ENCODE measurements at places on chromosomes 2 and 18.
A peak's percentile ranks its signal among the peaks of the same experiment; 100 is the strongest.

GRCh38 chr2:75022516-75022915 lies 64.1 kb downstream of the POLE4 start:
- no peak for DNase-seq

- DNase-seq, result no peak
Observed at GRCh38 chr2:39228413-39229209, 15.2 kb downstream of the CDKL4 start.

DNA sequence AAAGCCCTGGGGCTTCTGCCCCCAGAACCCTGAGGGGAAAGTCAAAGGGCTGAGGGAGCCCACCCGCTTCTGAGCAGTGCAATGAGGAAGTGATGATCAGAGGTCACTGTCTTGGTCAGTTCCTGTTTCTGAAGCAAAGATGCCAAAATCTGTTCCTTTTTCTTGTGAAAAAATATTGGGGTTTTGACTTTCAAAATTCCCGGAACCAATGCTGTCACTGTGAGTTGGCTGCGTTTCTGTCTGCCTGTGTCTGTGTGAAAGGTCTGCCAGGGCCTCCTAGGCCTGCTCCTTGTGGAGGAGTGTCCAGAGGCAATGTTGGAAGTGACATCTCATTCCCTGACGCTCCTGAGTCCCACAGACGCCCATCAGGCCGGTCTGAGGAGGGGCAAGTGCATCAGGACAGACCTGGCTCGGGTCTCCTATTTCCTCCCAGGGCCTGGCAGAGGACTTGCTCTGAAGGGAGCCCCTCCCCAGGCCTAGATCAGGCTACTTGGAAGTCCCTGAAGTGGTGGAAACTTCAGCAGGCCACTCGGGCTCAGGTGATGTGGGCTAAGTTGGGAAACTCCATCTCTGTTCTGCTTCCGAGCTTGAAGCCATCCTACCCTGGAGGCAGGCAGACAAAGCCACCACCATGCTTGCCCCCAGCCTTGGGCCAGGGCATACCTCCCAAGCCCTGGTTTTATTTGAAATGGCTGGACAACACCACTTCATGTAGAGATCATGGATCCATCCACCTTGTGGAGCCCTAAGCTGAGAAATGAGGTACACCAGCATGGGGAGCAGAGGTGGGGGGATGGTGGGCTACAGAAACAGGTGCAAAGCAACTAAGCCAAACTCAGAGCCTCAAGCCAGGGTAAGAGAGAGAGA lies 51.0 kb downstream of the PKDCC start:
- DNase-seq, result no peak

DNA sequence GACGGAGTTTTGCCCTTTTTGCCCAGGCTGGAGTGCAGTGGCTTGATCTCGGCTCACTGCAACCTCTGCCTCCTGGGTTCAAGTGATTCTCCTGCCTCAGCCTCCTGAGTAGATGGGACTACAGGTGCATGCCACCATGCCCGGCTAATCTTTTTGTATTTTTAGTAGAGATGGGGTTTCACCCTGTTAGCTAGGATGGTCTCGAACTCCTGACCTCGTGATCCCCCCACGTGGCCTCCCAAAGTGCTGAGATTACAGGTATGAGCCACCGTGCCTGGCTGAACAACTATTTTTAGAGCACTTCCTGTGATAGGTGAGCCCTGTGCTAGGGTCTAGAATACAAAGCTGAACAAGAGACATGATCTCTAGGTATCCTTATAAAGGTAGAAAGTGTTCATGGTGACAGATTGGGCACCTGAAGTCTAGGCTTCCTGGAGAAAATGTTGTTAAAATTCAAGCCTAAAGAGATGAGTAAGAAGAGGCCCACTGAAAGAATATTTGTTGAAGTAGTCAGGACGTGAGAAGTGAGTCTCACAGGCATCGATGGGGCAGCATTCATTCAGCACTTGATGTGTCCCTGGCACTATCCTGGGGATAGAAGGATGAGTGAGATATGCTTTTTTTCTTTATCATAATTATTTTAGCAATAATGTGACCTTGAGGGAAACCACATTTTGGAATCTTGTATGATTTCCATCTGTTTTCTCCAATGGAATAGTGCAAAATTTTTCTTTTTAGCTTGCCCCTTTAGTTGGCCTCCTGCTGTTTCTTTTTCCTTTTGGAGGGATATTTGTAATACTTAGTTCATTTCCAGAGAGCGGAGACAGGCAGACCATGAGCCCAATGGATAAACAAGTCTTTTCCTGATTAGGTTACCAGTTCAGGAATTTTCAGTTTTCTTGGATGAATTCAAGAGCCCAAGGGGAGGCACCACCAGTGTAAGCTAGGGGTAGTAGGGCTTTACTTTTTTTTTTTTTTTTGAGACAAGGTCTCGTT lies 5.1 kb downstream of the ZNF236 start:
- DNase-seq, result no peak

DNA sequence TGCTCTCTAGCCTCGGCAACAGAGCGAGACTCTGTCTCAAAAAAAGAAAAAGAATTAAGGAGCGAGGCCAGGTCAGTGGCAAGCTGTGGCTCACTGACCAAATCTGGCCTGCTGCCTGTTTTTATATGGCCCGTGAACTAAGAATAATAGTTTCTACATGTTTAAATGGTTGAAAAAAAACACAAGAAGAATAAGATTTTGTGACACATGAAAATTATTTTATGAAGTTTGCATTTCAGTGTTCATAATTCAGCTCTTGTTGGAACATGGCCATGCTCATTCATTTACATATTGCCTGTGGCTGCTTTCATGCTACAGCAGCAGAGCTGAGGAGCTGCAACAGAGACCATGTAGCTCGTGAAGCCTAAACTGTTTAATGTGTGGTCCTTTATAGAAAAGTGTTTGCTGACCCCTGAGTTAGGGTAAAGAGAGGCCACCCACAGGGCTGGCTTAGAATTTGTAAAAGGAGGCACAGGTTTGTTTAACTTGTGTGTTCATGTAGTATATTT lies 59.5 kb downstream of the MFSD6 start:
- no peak for DNase-seq

DNA sequence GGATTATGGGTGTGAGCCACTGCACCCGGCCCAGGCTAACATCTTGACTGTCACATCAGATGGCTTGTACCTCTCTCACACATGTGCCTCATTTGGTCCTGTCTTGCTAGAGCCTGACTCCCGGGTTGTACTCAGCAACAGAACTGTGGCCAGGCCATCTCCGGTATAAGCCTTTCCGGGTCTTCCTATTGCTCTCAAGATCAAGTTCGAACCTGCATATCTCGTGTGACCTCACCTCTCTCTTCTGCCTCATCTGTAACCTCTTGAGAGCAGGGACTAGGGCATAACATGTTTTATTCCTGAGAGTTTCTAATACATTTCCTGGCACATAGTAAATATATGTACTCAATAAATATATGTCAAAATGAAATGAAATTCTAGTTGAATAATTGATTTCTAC lies 114.0 kb downstream of the ACAA2 start:
- DNase-seq, result no peak

DNA sequence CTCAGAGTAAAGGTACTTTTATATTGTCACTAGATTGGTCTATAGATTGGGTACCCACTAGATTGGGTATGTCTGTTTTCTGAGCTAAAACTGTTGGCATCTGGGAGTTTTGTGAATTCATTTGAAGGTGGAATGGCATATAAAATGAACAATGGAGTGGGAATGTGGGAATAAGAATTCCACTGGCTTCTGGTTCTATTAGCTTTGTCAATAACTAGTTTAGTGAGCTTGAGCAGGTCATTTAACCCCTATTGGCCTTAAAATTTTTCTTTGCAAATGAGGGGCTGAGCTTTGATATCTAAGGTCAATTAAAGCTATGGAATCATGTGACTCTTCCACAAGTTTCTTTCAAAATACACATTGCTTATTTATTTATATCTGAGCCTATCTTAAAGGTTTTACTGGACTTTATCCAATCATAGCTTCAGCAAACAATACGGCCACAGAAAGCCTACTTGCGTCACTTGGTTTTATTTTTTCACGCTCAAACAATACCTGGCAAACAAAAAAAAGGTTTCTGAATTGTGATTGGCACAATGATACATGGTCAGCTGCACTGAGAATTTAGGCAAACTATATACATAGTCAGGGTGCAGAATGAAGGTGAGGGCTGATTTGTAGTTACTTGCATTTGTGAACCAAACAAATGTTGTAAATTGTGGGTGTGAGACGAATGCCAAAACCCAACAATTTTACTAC lies 28.8 kb upstream of the ITPRID2 start:
- DNase-seq, result no peak

- DNase-seq, result no peak
Observed at GRCh38 chr2:86073225-86073624, 32.5 kb downstream of the POLR1A start.

DNA sequence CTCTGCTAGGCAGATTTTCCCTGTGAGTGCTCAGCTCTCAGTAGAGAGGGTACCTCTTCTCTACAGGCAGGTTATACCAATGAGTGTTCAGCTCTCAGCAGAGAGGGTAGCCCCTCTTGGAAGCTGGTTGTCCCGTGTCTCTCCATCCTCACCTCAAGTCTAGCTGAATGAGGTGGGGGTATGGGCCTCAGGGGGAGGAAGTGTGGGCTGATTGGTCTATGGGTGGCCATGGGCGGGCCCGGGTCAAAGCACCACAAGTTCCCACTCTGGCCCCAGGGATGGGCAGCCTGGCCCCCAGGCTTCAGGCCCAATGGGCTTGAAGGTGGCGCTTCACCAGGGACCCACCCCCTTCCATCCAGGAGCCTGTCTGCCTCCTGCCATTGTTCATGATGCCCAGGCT lies 17.0 kb upstream of the MBD2 start:
- no peak for DNase-seq

DNA sequence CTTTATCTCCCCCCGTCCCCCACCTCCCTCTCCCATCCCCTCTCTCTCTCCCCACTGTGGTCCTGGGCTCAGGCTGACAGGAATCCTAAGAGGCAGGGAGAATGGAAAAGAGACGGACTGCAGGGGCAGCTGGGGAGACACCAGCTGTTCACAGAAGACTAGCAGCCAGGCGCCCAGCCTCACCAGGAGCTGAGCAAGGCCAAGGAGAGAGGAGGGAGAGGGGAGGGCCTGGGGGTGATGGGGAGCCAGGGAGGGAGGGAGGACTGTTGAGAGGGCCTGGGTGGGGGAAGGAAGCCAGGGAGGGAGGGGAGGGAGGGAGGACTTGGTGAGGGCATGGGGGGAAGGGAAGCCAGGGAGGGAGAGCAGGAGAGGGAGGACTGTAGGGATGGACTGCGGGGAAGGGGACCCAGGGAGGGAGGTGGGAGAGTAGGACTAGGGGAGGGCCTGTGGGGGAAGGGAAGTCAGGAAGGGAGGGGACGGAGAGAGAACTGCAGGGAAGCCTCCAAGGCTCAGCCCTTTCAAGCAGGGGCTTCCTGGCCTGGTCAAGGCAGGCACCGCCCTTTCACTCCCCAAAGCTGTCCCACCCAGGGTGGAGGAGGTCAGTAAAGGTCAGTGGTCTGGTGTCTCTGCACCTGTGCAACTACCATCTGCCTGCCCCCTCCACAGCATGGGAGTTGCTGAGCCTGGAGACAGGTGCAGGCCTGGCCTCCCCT lies 517.7 kb upstream of the MYT1L start:
- no peak for DNase-seq

GRCh38 chr2:788227-789032 lies 111.2 kb upstream of the TMEM18 start:
- DNase-seq, result no peak

DNA sequence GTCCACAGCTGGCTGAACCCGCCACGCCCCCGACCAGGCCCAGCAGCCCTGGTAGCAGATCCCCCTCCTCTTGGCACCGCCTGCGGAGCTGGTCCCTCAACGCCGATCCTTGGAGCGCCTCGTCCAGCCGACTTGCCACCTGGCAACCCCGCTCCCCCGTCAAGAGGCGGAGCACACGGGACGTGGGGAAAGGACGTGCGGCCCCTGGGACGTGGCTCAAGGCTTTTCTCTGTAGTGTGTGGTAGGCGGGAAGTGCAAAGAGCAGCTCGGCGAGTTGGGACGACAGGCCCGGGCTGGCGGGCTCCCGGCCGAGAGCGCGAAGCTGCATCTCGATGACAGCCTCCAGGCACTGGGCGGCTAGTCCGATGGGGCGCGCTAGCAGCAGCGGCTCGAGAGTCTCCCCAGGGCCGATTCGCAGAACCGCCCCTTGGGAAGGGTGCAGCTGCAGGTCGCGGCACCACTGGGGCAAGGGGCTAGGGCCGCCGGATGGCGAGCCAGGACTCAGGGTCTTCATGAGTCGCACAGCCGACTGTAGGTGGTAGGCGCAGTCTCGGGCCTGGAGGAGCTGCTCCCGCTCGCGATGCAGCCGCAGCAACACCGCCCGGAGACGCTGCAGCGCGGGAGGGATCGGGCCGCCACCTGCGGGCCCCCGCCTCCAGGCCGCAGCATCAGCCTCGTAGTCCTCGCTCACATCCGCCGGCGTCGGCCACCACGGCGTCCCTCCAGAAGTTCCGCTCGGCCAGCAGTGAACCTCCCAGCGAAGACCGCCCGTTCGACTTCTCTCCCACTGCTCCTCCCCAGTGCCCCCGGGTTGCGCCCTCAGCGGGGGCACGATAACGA lies 617 bp downstream of the CCDC142 start:
- peak; percentile 38 for DNase-seq

GRCh38 chr2:121774235-121774634 lies 18.8 kb downstream of the TSN start:
- no peak for DNase-seq

DNA sequence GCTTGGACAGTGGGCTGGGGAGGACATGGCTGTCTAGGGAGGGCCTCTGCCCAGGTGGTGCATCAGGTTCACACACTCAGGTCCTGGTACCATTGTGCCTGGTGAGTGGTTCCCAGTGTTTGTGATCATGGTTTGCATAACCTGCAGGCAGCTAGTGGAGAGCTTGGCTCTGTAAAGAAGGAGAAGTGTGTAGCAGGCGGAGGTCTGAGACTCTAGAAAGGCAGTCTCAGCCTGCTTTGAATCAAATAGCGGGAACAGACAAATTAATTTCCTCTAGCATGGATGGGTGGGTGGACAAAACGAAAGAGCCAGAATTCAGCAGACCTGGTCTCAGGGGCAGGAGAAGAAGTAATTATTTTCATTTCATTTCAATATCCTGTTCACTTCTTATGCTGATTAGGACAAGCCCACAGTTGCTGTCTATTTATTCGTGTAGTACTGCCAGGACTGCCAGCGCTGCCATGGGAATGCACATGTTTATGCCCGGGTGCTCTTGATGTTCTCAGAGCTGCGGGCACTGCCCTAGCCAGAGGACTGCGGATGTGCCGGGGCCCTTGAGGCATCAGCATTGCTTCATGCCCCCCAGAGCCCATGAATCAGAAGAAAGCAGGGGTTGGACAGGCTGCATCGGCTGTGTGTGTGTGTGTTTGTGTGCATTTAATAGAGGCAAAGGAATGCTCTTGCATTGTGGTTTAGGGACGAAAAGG lies 45.4 kb upstream of the DLX2 start:
- no peak for DNase-seq

DNA sequence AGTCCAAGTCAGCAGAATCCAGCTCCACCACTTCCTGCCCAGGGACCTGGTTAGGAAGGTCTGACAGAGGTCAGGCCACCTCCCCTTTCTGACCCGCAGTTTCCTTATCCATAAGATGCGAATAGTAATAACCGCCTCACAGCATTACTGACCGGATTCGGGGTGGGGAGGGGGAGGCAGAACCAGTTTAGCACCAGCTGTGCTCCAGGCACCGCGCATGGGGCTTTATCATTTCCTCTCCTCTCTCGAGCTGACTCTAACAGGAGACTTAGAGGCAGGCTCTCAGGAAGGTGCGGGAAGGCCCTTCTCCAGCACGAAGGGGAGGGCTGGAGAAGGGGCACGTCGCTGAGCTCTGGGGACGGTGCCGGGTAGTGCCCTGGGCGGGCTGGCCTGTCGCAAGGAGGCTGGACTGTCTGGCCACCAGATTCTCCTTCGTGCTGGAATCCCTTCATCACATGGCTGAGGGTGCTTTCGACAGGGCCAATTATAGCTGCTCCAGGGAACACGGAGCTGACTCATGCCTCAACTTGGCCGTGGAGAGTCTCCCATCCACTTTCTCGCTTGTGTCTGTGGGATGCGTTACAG lies 5.7 kb downstream of the EHD3 start:
- no peak for DNase-seq

All from activated CD8-positive, alpha-beta memory T cell treated with anti-CD3 and anti-CD28 coated beads for 1 hour (primary cell).